ENCODE measurements at places on chromosomes 12 and 14.

DNA sequence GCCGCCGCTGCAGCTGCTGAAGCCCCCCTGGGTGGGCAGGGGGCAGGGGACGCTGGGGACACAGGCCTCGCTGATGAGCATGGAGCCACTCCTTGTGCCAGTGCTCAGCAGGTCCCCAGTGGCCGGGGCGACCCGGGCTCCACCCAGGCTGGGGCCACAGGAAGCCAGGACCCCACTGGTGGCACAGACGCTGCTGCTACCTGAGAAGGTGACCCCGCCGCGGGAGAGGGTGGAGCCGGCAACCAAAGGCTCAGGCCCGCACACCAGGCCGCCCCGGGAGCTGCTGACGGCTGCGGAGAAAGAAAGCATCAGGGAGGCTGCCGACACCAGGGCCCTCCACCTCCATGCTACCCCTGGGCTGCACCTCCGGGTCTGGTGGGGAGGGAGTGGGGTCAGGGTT, 7.4 kb downstream of the KRT84 start:
- H3K36me3 ChIP-seq, result no peaks in the 10 kb centered on the region
- H3K4me3 ChIP-seq, result no peak overlapping the region
- no peak overlapping the region for H3K27ac ChIP-seq
- peaks cover 6% of the 10 kb centered on the region for H3K4me1 ChIP-seq
- DNase-seq, result no peak

- H3K36me3 ChIP-seq, result no peaks in the 10 kb centered on the region
- no peak for DNase-seq
- H3K27ac ChIP-seq, result no peak overlapping the region
- no peaks in the 10 kb centered on the region for H3K27me3 ChIP-seq
- no peaks in the 10 kb centered on the region for H3K4me1 ChIP-seq
Measured at GRCh38 chr14:37711831-37712475, 116.5 kb downstream of the TTC6 start.

- H3K27ac ChIP-seq, result no peak overlapping the region
- no peak overlapping the region for H3K4me3 ChIP-seq
- no peaks in the 10 kb centered on the region for H3K27me3 ChIP-seq
- H3K4me1 ChIP-seq, result no peaks in the 10 kb centered on the region
- DNase-seq, result no peak
Measured at GRCh38 chr14:33511851-33512640, 438.8 kb downstream of the EGLN3 start.

GRCh38 chr12:65858831-65859230, 34.5 kb downstream of the HMGA2 start:
- DNase-seq, result no peak
- no peaks in the 10 kb centered on the region for H3K4me1 ChIP-seq
- H3K36me3 ChIP-seq, result no peaks in the 10 kb centered on the region
- H3K27me3 ChIP-seq, result no peaks in the 10 kb centered on the region

DNA sequence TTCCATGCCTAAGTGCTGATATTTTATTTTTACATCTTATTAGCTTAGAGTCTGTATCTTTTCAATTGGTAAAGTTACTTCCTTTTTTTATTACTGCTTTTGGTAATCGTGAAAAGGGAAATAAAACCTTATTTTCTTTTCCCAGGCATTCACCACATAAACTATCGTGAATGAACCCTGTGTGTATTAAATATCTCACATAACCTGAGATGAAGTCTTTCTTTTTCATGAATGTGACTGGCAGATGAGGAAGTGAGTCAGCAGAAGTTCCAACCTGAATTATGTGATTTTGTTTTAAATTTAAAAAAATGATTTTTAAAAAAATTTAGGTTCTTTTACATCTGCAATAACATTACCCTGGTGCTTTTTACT, 26.0 kb downstream of the MYBPC1 start:
- no peaks in the 10 kb centered on the region for H3K36me3 ChIP-seq
- H3K4me1 ChIP-seq, result peaks cover 7% of the 10 kb centered on the region
- H3K27ac ChIP-seq, result no peak overlapping the region

DNA sequence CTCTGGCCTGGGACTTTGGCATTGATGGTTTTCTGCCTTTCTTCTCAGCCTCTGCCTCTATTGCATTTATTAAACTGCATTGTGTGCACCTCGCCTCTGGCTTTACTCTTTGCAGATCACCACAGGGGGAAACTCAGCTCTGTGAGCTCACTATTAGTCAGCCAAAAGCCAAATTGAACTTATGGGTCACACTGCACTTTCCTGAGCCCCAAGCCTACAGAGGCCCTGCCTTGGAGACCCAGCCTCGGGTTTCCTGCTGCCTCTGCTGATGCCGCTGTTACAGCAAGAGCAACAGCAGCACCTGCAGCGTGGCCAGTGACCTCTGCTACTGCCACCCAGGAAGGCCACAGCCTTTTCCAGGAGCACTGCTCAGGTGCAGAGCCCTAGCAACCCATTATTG, 122.5 kb downstream of the DAD1 start:
- no peaks in the 10 kb centered on the region for H3K27me3 ChIP-seq
- H3K4me3 ChIP-seq, result no peak overlapping the region
- H3K27ac ChIP-seq, result no peak overlapping the region

GRCh38 chr12:24977711-24978110, 28.8 kb upstream of the BCAT1 start:
- DNase-seq, result no peak
- no peak overlapping the region for H3K4me3 ChIP-seq
- H3K36me3 ChIP-seq, result no peaks in the 10 kb centered on the region
- H3K4me1 ChIP-seq, result no peaks in the 10 kb centered on the region
- H3K27me3 ChIP-seq, result peaks cover 8% of the 10 kb centered on the region

GRCh38 chr14:101315802-101316296, 245.4 kb upstream of the DIO3 start:
- no peak overlapping the region for H3K4me3 ChIP-seq
- no peaks in the 10 kb centered on the region for H3K36me3 ChIP-seq

DNA sequence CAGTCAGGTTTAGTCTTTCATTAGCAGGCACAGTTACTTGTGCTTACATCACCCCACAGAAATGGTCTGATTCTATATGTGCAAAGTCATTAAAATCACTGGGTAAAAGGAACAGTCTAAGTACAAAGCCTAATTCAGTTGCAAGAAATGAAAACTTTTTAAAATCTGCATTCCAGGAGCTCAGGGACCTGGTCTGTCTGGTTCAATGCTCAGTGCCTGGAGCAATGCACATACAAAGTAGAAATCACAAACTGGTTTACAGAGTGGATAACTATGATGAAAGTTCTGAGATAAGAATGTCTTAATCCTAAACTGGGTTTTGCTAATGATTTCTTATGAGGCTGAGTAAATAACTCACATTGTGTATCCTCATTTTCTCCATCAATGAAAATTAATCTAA, 28.7 kb downstream of the LMNTD1 start:
- H3K27me3 ChIP-seq, result no peaks in the 10 kb centered on the region
- no peak for DNase-seq
- no peak overlapping the region for H3K27ac ChIP-seq
- no peaks in the 10 kb centered on the region for H3K36me3 ChIP-seq
- H3K4me3 ChIP-seq, result no peak overlapping the region

- no peak overlapping the region for H3K27ac ChIP-seq
- H3K27me3 ChIP-seq, result no peaks in the 10 kb centered on the region
- no peaks in the 10 kb centered on the region for H3K36me3 ChIP-seq
- DNase-seq, result no peak
Measured at GRCh38 chr12:33587354-33587753, 147.7 kb upstream of the SYT10 start.

DNA sequence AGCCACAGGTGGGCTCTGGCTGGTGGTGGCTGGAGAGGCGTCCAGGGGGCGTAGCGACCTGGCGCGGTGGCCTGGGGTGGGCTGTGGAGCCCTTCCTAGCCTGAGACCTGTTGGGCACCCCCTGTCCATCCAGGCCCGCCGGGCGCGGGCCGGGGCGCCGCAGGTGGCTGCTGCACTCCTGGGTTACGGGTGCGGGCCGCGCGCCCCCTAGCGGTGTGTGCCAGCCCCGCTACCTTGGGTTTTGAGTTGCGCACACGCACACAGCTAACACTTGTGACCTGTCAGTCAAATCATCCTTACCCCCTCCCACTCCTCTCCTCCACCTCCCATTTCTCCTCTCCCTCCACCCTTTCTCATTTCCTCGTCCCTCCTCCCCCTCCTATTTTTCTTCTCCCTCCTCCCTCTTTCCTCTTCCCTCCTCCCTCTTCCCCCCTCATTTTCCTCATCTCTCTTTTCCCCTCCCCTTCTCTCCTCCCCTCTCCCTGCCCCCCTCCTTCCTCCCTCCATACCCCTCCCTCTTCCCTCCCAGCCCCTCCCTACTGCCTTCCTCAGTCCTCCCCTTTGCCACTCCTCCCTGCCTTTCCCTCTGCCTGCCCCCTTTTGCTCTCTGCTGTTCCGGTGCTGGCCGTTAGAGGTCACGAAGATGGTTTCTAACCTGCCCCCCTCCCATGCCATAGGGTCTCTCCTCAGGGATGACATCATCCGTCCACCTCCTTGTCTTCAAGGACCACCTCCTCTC, 2.3 kb downstream of the MEG3 start:
- no peaks in the 10 kb centered on the region for H3K36me3 ChIP-seq
- H3K4me1 ChIP-seq, result peaks cover 9% of the 10 kb centered on the region
- H3K27ac ChIP-seq, result no peak overlapping the region
- H3K4me3 ChIP-seq, result no peak overlapping the region
- H3K27me3 ChIP-seq, result peaks cover 55% of the 10 kb centered on the region

- peak; percentile 93 for DNase-seq
- H3K4me3 ChIP-seq, result no peak overlapping the region
- H3K27ac ChIP-seq, result no peak overlapping the region
- peaks cover 19% of the 10 kb centered on the region for H3K36me3 ChIP-seq
- peaks cover 15% of the 10 kb centered on the region for H3K4me1 ChIP-seq
- H3K27me3 ChIP-seq, result no peaks in the 10 kb centered on the region
Measured at GRCh38 chr14:21092273-21093011, 6.0 kb downstream of the ZNF219 start.

DNA sequence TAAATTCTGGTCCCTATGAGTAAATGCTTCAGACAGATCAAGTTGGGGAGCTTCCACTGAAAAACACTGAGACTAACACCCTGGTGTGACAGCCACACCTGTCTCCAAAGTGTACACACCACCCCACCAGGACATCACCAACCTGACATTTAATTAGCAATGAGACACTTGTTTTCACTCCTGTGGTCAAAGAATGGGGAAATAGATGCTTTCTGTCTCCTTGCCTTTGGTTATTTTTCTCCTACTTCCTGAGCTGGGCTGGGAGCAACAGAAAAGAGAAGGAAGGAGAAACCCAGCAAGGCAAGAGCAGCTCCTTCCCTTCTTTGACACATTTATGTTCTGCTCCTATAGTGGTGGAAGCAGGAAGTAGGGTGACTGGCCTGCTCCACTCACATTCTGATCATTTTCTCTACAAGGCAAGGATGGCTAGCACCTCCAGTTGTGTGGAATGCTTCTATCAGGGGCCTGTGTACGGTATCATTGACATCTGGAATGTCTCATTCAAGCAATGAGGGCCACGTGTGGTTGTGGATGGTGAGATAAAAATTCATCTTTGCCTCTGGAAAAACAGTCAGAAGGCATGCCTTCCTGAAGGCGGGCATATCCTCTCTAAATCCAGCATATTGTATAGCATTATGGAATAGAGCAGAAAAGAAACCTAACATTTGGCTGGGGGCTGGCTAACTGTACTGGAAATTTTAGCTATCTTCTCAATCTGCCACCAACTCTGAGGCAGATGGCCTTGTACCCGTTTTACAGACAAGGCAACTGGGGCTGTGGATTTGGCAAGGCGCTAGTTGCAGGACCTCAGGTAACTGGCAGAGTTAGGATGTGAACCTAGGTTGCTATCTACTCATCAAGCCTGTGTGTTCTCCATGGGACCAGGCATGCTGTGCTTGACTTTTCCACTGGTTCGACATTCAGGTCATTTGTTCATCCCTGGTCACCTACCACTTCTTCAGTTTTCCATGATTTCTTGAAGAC, 24.8 kb upstream of the LGALS3 start:
- H3K27me3 ChIP-seq, result no peaks in the 10 kb centered on the region
- no peak overlapping the region for H3K4me3 ChIP-seq
- peak overlapping the region; percentile 98 for H3K27ac ChIP-seq
- no peak for DNase-seq
- H3K4me1 ChIP-seq, result peaks cover 37% of the 10 kb centered on the region
- H3K36me3 ChIP-seq, result peaks cover 7% of the 10 kb centered on the region

DNA sequence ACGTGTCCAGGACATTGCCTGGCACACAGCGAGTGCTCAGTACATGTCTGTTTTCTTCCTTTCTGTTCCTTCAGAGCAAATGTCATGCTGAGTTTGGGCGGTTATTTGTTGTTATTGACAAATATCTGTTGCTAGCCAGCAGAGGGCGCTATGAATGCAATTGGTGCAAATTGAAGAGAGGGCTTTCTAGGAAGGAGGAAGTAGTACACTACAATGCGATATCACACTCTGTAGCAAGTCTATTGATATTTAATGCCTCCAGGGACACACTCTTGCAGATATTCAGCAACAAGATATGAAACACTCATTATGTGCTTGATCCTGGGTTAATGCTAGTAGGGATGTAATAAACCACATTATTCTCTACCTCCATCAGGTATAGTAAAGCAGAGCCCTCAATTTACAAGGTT, 267.3 kb upstream of the SRRM4 start:
- H3K27me3 ChIP-seq, result no peaks in the 10 kb centered on the region
- no peaks in the 10 kb centered on the region for H3K4me1 ChIP-seq
- no peaks in the 10 kb centered on the region for H3K36me3 ChIP-seq
- no peak overlapping the region for H3K4me3 ChIP-seq
- H3K27ac ChIP-seq, result no peak overlapping the region

DNA sequence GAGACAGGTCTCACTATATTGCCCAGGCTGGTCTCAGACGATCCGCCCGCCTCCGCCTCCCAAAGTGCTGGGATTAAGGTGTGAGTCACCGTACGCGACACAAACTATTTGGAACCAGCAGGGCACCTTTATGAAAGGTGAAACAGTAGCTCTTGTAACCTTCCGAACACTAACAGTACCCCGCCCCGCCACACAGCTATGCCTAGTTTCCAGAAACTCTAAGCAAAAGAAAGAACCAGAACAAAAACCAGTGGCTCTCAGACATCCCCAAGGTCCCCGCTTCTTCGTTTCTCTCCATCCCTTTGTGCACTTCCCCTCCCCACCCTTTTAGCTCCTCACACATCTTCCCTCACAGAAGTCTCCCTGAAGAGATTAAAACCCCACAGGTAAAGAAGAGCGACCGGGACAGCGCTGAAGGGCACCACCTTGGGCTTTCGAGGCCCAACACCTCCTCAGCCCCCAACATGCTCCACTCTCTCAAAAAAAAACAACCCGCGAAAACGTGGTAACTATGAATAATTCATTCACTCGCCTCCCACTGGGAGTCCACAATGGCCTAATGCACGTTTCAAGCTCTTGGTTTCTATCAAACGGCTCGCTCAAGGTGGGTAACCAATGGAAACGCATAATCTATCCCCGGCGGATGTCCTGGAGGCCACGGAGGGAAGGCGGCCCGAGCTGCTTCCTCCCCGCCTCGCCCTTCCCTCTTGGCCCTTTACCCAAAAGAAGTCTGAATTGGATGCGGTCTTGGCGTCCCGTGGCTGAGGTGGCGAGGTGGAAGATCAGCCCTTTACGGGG, 877 bp downstream of the BAG5 start:
- peak overlapping the region; percentile 94 for H3K27ac ChIP-seq
- no peaks in the 10 kb centered on the region for H3K27me3 ChIP-seq
- peak overlapping the region; percentile 98 for H3K4me3 ChIP-seq
- DNase-seq, result peak; percentile 33

GRCh38 chr14:21299562-21300130, 19.8 kb downstream of the RPGRIP1 start:
- DNase-seq, result no peak
- no peak overlapping the region for H3K27ac ChIP-seq
- no peaks in the 10 kb centered on the region for H3K4me1 ChIP-seq
- H3K36me3 ChIP-seq, result peaks cover 4% of the 10 kb centered on the region
- H3K27me3 ChIP-seq, result peaks cover 12% of the 10 kb centered on the region
- H3K4me3 ChIP-seq, result no peak overlapping the region

- no peak overlapping the region for H3K27ac ChIP-seq
- no peaks in the 10 kb centered on the region for H3K36me3 ChIP-seq
- no peak overlapping the region for H3K4me3 ChIP-seq
- no peaks in the 10 kb centered on the region for H3K27me3 ChIP-seq
- no peak for DNase-seq
Measured at GRCh38 chr12:125685915-125686314, 620.7 kb downstream of the AACS start.
